Head of caudate nucleus (tissue), 42 donors: ENCODE measurements at places on chromosomes 5 and 9.

- no peak for DNase-seq
These were observed 250.3 kb downstream of the ZSWIM6 start for GRCh38 chr5:61582205-61582820.

DNA sequence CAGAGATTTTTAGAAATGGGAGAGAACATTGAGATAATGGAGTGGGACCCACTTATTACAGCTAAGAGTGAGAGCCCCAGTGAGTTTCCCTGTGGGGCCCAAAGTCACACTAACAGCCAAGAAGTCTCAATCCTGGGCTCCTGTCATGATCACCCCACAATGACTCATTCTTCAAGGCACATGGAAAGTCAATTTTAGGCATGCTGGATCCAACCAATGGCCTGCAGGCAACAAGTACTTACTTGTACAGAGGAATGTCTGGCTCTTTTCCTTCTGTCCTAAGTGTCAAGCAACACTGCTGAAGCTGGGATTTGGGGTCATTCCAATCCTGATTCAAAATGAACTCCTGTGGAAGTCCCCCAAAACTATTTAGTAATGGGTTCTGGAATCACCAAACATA lies 123.1 kb downstream of the DROSHA start:
- DNase-seq = no peak

- no peak for DNase-seq
These were observed 15.6 kb upstream of the EGFL7 start for GRCh38 chr9:136646827-136647711.

DNA sequence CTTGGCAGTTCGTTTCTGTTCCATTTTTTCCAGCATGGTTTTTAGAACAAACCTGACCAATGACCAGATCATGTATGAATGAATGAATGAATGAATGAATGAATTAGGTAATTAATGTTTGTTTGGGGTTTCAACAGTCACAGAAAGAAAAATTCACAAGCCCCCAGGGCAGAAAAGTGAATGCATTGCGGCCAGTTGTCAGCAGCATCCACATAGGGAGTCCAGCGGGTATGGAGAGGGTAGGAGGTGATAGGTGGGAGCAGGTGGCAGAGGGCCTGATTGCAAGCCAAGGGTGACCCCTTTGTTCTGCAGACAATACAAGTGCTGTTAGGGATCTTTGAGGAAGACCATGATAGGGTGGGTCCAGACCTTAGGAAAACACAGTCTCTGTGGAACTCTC lies 49.7 kb upstream of the SAP30L start:
- no peak for DNase-seq

DNA sequence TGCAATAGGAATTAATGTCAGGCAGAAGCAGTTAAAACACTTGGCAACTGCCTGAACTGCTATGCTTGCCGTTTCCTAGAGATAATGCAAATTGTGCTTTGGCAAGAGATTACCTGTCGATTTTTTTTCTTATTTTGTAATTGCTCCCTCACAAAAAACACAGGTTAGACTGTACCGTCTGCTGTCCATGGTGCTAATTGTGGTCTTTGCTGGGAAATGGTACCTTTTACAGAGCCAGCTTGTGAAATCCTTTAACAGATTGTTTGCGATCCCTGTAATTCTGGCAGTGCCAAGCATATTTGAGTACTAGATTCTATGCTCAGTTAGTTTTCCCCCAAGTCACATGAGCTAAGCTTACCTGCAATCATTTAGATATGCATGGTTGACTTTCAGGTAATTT lies 2125.8 kb upstream of the WWC1 start:
- no peak for DNase-seq

GRCh38 chr9:16133556-16134227 lies 580.8 kb downstream of the CCDC171 start:
- DNase-seq = peak; percentile 49

- no peak for DNase-seq
These were observed 234.5 kb upstream of the SLC24A2 start for GRCh38 chr9:20023210-20023905.

DNA sequence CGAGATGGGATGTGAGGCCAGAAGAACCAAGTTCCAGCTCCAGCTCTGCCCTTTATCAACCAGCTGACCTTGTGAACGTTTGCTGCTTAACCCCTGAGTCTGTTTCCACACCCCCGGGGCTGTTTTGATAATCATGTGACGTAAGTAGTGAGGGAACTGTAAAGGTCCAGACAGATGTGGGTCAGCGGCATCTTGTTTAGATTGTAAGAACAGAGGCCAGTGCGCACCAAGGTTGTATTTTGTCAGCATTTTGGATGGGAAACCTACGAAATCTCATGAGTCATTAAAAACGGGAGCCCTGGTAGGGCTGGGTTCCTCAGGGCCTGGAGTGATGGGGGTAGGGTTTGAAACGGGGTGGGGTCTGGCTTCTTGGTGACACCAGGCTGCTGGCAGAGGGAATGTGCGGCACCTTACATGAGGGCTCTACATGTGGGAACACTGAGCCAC lies 13.8 kb upstream of the COL15A1 start:
- no peak for DNase-seq

- no peak for DNase-seq
These were observed at the start of gene PPP1R2B for GRCh38 chr5:156850206-156850751. TSS of gene PPP1R2B (plus strand) at chr5:156850295. CDS start at chr5:156850563, 268 bp downstream.

DNA sequence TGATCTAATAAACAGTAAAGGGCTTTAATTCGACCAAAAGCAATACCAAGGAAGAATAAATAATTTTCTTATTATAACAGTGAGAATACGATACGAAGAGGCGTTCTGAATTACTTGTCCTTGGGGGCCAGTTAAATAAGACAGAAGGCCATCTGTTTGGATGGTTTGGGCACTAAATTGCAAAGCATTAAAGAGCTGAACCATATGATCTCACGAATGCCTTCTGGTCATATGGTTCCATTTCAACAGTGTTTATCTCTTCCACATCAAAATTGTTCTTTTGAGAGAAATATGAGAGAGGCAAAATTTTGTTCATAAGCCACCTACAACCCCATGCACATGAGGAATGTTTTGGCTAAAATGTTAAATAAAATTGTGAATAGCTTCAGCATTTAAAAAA lies 605.4 kb downstream of the PTPRD start:
- DNase-seq = no peak

- DNase-seq = no peak
These were observed 518.9 kb downstream of the CTNND2 start for GRCh38 chr5:11385251-11385900.

DNA sequence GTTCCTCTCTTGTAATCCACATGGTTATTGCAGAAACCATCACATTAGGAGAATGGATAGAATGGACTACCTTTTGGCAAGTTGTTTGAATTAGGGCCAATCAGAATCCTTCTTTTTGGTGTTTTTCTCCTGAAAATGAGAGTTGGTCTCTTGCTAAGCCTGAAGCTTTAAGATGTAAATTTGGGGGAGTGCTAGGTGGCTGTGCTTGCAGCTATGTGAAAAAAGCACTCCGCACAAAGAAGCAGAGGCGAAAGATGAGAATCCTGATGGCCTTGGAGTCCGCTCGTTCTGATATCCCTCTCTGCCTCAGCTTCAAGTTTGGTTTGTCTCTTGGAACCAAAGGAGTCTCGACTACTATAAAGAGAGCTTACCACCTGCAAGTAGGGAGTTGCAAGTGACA lies 63.6 kb downstream of the INIP start:
- DNase-seq = no peak

DNA sequence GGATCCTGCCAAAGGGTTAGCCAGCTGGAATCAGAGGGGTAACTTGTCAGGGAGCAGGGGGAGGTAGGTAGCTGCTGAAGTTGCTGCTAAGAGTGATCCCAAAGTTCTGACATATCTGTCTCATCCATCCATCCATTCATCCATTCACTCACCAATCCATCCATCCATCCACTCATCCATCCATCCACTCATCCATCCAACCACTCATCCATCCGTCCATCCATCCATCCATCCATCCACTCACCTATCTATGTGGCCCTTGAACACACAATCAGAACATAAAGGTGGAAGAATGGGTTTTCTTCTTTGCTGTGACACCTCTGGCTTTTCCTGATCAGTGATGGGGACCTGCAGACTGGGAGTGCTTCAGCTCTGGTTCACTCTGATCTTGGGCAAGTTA lies 3.0 kb upstream of the C5orf52 start:
- DNase-seq = no peak

GRCh38 chr9:114314881-114315722 lies 7.8 kb upstream of the ORM1 start:
- no peak for DNase-seq

DNA sequence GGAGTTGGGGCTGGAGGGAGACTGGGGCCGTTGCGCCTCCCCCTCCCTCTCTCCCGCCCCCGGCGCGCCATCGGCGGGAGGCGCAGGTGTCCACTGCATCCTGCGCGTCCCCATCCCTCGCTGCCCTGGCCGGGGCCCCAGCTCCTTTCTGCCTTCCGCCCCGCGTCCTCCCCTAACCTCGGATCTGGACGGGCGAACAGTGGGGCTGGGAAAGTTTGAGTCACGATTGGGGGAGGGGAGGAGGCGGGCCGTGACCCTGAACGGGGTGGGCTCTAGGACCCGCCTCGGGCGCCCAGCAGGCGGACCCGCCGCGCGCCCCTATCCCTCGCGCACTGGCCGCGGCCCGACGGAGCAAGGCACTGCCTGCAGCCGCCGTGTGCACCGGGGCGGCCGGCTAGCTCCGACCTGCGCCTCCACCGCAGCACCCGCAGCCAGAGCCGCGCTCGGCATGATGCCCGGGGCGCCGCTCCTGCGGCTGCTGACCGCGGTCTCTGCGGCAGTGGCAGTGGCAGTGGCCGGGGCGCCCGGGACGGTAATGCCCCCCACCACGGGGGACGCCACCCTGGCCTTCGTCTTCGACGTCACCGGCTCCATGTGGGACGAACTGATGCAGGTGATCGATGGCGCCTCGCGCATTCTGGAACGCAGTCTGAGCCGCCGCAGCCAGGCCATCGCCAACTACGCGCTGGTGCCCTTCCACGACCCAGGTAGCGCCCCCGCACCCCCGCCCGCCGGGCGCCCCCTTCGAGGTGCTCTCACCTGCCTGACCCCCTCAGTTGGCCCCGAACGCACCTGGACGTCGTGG lies at the start of gene HMCN2:
HMCN2 (plus strand) TSS at position 330 of the 805 bp plus-strand sequence; CDS start at position 449, 119 bp downstream.
- DNase-seq = no peak

- DNase-seq = no peak
These were observed 3.6 kb downstream of the PSMB7 start for GRCh38 chr9:124411514-124412227.

- no peak for DNase-seq
These were observed 14.0 kb downstream of the BNIP1 start for GRCh38 chr5:173158366-173158765.

- no peak for DNase-seq
These were observed 32.3 kb upstream of the ORM1 start for GRCh38 chr9:114290561-114290986.

DNA sequence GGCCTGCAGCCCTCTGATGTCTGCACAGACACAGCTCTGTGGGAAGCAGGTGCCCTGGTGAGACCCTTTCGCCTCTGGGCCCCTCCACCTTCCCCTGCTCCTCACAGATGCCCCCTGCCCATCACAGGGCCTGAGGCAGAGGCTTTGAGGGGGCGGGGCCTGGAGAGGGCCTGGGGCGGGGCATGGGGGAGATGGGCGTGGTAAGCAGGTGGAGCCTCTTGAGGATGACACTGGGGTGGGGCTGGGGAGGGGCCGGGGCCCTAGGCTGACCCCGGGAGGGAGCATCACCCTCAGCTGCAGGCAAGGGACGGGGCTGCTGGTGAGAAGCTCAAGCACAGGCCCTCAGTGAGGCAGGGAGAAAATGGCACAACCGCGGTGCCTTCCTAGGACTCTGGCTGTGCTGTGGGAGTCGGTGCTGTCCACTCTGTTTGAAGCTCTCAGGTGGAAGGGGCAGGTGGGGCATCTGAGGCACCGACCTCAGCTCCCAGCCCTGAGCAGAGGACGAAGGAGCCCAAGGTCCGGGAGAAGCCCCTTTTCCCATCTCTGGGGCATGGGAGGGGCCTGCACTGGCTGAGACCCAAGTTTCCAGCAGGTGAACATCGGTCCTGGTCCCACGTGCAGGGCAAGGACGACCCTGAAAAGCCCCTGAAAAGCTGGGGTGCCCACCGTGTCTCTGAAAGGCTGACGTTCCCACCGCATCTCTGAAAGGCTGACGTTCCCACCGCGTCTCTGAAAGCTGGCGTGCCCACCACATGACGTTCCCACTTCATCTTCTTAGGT lies 17.5 kb upstream of the SLC9A3 start:
- no peak for DNase-seq

GRCh38 chr5:112534611-112535255 lies 115.7 kb upstream of the EPB41L4A start:
- no peak for DNase-seq

DNA sequence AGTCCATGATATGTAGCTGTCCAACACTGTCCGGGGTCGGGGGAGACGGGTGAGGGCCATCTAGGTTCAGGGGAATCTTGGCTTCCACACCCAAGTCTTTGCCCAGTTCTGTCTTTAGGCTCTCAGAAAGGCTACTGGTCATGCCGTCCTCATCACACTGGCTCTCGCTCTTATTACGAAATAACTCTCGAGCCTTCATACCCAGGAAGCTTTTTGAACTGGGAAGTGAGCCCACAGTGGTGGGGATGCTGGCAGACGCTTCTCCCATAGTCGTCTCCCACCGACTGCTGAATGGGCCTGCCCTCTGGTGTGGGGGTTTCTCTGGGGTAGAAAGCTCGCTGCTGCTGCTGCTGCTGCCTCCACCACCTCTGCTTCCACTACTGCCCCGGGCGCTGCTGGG lies 17.6 kb downstream of the SPACA9 start:
- DNase-seq = no peak

- peak; percentile 6 for DNase-seq
These were observed 82.3 kb downstream of the RAI14 start for GRCh38 chr5:34738381-34738780.

DNA sequence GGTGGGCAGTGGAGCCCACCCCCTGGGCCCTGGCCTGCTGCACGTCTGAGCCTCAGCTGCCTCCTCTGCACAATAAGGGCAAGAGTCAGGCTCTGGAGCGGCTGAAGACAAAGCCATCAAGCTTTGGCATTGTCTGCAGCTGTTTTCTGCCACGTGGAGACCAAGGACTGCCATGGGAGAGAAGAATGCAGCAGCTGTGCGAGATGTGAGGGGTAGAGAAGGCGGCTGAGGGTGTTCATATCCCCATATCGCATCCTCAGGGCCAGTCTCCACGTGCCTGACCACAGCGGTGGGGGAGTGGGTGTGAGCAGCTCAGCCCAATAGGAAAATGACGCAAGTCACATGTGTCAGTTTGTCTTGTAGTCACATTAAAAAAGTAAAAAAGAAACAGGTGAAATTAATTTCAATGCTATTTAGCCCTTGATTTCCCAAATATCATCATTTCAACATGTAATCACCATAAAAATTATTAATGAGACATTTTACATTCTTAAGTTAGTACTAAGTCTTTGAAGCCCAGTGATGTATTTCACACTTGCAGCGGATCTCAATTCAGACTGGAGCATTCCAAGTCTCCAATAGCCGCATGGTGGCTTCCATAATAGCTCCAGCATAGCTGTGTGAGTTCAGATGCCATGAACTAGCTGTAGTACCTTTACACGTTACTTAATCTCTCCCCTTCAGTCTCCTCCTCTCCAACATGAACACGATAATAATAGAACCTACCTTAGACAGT lies 6.6 kb downstream of the C1QTNF2 start:
- DNase-seq = no peak
